ENCODE measurements at places on chromosomes 7 and 10.

- DNase-seq = no peak
Observed at GRCh38 chr7:29189743-29190201, 4.8 kb upstream of the CHN2 start.

- DNase-seq = no peak
Observed at GRCh38 chr7:21579341-21580072, 36.7 kb downstream of the DNAH11 start.

GRCh38 chr7:93992421-93993110 is 11.6 kb downstream of the BET1 start:
- no peak for DNase-seq

GRCh38 chr10:6579904-6580278 is at the start of gene PRKCQ:
Gene PRKCQ, minus strand, starts transcription at chr10:6580276. Its CDS starts 65,141 bp downstream, at chr10:6515135.
- no peak for DNase-seq

GRCh38 chr10:18008986-18009385 is 57.3 kb downstream of the SLC39A12 start:
- DNase-seq = no peak

DNA sequence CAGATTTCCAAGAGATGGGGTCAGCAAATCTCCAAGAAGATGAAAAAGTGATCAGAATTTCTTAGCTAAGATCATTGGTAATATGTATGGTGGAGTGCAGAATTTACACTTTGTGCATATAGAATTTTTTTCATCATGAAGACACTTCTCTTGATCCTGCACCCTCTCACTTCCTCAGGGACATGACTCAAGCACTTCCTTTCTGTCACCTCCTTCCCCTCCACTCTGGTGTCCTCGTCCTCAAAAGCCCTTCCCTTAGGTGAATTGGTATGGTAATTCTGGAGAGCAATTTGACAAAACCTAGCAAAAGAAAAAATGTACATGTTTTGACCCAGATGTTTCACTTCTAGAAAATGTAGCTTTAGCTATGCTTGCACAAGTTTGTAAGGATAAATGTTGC is 18.1 kb downstream of the CALN1 start:
- no peak for DNase-seq

- no peak for DNase-seq
Observed at GRCh38 chr7:157432541-157432956, 95.7 kb downstream of the DNAJB6 start.

GRCh38 chr10:28946479-28946878 is 269.2 kb downstream of the BAMBI start:
- DNase-seq = no peak

- no peak for DNase-seq
Observed at GRCh38 chr10:64760371-64760770, 1239.2 kb downstream of the REEP3 start.

DNA sequence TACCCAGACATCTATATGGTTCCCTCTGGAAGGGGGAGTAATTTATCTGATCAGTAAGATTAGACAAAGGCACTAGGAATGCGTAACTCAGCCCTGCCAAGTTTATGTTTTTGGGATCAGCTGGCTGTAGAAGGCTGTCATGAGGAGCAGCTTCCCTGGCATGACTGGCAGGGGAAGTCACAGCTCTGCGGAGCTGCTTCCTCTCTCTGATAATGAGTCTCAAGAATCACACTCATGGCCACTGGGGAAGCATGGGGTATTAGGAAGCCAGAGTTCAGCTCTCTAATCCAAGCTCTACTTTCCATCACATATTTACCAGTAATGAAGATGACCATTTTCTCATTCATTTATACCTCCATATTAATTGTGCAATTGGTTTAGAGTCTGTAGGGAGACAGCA is 758.9 kb downstream of the GRM8 start:
- no peak for DNase-seq

DNA sequence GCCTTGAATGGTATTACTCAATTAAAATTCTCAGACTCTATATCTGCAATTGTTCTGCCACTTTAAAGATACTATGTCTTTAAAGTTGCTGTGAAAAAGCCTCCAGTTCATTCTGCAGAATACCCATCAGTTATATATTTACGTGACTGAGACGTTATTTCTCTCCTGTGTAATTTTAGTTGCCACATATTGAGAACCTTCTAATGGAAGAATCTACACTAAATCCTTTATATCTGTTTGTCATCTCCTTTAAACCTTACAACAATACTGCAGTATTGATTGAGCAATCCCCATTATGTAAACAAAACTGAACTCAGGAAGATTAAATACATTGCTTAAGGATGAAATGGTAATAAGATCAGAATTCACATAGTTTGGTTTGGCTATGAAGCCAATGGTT is 30.0 kb downstream of the GPR141 start:
- no peak for DNase-seq

DNA sequence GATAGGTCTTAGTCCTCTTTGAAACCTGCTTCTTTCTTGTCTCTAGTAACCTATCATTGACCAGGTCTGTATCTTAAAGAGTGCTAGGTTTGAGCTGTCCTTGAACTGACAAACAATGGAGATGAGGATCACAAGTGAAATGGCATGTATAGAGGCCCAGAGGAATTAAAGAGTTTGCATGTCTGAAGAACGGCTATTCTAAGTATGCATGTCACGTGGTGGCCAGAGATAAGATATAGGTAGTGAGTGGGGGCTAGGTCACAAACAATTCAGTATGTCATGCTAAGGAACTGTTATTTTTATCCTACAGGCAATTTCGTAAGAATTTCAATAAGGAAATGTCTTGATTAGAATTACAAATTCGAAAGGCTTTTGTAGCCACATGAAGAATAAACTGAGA is 95.3 kb downstream of the SUGCT start:
- no peak for DNase-seq

DNA sequence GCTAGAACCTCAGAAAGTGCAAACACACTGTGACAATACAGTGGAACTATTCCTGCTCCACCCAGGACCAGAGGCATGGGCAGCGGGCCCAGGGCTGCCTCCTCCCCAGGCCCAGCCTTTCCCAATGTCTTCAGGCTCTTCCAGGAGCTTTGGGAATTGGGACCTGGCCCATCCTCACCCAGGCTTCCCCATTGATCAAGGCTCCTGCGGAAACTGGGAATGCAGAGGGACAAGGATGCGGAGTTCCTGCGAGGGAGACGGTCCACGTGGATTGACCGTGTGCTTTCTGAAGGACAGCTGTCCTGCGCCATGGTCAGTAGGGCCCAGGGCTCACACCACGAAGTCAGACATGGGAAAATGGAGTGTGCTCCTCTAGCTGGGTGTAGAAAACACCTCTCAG is 56.6 kb downstream of the CSGALNACT2 start:
- no peak for DNase-seq

DNA sequence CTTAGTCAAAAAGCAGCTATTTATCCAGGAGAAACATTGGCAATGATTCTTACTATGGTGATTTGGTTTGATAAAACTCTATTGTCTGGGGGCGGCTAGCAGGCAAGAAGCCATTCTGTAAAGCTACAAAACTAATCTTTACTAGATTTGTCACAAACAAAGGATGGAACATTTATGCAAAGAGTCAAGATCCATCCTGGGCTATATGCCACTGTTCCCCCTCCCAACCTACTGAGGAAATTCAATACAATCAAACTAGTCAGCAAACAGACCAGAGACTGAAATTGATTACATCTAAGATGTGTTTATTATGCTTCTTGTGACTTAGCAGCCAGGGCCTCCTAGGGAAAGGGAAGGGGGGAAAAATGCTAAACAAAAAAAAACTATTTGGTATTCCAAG is 397.6 kb downstream of the GPAM start:
- DNase-seq = no peak

DNA sequence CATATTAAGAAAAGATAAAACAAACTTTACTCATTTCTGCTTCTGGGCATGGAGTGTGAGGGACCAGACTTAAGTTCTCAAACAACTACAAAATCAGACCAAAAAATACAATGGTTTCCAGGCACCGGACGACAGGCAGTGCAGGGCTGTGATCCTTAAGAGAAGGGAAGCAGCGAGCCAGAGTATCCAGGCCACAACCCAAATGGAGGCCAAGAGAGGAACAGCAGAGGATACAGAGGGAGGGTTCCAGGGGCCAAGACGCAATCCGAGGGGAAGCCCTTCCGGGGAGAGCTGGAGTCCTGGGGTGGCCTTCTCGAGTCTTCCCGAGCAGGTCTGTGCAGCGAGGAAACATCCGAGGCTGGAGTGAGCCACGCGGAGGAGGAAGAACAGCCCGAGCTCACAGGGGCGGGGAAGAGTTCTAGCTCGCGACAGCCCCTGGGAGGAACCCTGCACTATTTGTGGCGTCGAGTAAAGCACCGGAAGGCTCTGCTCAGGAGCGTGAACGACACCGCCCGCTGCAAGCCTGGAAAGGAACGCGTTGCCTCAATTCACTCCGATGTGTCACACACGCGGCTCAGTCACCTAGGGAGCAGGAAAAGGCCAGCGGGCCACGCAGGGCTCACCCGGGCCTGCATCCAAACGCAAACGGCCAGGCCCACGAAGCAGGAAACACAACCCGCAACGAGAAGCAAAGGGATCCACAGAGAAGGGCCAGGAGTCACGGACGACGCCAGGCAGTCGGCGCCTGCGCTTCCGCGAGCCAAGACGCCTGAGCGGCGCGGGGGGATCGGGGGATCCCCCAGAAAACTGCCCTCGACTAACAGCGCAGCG is 933 bp upstream of the RNF32 start:
- no peak for DNase-seq

- DNase-seq = no peak
Observed at GRCh38 chr10:80458638-80459037, 4.5 kb downstream of the TSPAN14 start.

DNA sequence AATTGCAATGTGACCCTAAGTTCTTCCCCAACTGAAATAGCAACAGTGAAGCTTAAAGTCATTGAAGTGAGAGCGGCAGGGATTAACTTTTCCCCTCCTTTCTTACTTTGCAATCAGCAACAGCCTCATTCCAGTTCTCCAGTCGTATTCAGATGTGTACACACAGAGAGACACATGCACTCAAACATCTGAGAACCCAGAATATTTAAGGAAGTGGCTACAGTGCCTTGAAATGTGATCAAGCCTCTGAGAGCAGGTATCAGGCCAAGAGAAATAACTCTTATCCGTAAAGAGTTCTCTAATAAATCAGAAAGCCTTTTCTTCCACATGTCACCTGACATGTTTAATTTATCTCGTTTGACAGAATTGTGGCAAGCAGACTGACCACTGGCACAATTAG is 388.9 kb upstream of the NPVF start:
- no peak for DNase-seq

DNA sequence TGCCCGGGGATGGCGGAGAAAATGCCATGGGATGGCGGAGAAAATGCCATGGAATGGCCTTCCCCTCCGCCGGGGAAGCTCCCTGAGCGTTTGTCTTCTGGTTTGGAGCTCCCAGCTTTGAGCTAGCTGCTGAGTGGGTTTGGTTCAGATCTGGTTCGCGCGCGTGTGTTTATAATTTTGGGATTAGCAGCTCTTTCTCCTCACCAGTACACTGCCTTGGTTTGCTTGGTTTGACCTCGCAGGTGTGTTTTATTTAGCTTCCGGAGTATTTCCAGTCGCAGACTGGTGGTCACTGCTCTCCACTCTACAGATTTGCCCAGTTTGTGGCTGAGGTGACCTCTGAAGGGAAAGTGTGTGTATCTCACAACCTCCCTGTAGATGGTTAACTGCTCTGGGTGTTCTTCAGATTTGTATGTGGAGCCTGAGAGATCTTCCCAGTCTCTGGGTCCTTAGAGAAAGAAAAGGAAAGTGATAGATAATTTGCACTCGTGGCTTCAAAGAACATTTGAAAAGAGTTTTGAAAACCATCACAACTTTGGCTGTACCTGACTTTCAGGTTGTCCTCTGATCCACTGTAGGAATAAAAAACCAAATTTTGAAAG is 597 bp downstream of the ZNF277 start:
- DNase-seq = no peak

- no peak for DNase-seq
Observed at GRCh38 chr10:22259280-22259679, 41.5 kb upstream of the EBLN1 start.

- DNase-seq = no peak
Observed at GRCh38 chr7:142812437-142813215, 41.9 kb downstream of the PRSS2 start.

DNA sequence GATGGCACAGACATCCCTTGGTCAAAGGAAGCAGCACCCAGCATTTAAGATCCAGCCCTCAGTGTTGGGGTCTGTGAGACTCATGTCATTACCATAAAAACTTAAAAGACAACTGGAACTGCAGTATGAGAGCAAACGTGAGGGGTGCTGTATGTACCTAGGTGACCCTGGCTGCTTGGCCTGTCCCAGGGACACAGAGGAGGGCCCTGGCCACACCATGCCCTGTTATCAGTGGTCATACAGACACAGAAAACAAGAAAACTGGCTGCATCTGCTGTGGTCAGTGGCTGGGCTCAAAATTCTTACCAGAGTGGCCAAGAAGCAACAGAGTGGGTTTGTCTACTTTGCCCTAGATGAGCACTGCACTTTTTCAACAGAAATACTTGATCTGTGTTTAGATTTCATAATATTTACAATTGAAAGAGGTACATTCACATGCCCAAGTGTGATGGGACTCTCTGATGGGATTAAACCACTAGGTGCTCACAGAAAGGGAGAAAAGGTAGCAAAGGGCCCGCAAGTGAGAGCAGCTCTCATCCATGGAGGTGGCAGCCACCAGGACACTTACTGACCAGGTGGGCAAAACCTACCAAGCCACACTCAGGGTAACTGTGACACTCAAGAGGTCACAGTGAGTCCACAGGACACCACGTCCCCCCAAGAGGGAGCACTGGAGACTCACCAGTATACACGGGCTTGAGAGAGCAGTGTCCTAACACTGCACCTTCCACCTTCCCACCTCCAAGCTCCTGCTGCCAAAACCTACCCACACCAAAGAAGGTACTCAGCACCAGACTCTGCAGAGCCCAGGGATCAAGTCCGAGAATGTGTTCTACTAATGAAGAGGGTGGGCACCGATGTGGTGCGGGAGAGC is 68.1 kb upstream of the CAMK2B start:
- no peak for DNase-seq

- DNase-seq = no peak
Observed at GRCh38 chr7:27112955-27113949, 10.8 kb upstream of the HOXA2 start.

GRCh38 chr10:29119374-29119773 is 169.5 kb upstream of the LYZL1 start:
- DNase-seq = no peak

GRCh38 chr10:103696094-103696410 is 159.3 kb downstream of the SH3PXD2A start:
- DNase-seq = no peak

DNA sequence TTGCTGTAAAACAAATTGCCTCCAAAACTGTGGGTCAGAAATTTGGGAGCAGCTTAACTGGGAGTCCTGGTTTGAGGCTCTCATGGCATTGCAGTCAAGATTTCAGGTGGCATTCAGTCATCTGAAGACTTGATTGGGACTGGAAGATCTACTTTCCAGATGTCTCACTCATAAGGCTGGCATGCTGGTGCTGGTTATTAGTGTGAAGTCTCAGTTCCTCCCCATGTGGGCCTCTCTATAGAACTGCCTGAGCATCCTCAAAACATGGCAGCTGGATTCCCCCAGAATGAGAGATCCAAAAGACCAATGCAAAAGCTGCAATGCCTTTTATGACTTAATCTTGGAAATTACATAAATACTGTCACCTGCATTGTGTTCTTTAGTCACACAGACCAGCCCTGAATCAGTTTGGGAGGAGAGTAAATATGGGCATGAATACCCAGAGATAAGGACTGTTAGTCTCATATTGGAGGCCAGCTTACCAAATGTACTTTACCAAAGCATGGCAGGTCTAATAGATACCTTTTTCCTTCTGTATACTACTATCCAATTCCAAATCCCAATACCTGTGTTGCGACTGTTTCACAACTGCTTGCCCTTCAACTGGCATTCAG is 6.5 kb upstream of the HERPUD2 start:
- DNase-seq = no peak
